ENCODE measurements at places on chromosomes 7 and 10.

DNA sequence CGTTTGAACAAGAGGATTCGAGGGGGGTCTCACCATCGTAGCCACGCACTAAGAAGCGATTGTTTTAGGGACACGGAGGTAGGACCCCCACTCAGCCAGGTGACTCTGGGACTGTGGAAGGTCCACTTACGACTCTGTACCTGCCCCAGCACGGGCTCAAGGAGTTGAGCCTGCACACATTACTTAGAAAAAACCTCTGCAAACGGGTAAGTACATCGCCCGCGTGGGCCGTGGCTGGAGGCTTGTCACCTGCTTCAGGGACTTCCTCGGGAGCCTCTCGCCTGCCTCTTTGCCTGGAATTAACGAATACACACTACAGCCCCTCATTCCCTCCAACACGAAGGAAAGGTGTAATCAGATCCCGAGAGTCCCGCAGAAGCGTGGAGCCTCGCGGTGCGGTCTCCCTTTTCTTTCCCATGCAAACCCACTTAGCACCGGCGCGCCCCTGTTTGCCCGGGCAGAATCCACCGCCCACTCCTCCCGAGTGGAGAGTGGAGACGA, 826 bp downstream of the PODXL start:
- no peak for DNase-seq

DNA sequence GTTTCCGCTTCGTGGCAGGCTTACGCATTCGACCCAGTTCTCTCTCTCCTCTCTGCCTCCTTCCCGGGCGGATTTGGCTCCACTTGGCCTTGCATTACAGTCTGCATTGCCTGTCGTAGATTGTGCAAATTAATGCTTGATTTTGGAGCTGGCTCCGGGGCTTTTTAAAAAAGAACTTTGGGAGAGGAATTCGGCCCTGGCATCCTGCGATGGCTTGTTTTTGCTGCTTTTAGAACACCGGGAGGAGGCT, 767 bp downstream of the EIF4EBP2 start:
- DNase-seq: no peak

DNA sequence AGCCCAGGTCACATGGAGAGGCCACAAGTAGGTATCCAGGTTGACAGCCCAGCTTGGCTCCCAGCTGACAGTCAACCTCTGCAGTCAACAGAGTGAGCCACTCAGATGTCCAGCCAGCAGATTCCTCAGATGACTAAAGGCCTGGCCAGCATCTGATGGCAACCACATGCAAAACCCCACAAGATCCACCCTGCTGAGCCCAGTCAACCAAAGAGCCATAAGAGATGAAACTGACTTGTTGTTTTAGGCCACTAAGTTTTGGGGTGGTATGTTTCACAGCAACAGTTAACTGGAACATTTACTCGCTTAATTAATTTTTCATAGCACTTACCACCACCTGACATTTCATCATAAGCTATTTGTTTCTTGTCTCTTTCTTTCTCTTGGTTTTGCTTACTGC, 107.3 kb upstream of the KDM7A start:
- no peak for DNase-seq

DNA sequence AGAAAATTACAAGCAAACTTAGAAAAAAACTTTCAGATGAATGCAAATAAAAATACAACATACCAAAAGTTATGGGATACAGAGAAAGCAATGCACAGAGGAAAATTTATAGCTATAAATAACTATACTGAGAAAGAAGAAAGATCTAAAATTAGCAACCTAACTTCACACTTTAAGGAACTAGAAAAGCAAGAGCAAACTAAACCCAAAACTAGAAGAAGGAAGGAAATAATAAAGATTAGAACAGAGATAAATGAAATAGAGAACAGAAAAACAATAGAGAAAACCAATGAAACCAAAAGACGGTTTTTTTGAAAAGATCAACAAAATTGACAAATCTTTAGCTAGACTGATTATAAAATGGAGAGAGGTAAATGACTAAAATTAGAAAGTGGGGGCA, 9.6 kb upstream of the STRA8 start:
- no peak for DNase-seq

DNA sequence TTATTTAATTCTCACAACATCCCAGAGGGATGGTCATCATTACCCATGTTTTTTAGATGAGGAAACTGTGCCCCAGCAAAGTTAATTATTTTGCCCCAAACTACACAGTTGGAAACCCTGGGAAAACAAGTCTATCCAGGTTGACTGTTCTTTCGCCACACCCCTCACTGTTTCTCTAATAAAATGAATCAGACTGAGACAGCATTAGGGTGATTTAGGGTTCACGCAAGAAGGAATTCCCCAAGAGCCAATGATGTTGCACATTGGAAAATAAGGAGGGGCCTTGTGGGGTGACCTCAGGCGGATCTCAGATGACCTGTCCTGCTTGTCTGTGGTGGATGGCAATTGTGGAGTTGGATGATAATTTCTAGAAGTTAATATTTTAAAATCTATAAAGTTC, 135.7 kb upstream of the TBX20 start:
- no peak for DNase-seq
